ENCODE measurements at places on chromosomes 5 and 9.

DNA sequence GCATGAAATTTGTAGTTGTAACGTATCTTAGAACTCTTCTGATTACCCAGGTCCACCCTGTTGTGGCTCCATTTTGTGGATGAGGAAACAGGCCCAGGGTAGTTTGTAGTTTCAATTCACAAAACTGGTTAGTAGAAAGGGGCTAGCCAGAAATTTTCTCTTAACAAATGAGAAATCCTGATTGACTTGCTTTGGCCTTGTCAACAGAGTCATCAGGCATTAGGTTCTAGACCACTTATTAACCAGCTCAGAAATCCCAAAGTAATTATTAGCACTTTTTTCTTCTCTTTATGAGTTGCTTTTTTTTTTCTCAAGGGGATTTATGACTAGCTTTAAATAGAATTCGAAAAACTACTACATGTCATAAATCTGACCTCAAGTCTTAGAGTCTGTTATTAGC is 160.2 kb downstream of the SH3GL2 start:
- DNase-seq = no peak

DNA sequence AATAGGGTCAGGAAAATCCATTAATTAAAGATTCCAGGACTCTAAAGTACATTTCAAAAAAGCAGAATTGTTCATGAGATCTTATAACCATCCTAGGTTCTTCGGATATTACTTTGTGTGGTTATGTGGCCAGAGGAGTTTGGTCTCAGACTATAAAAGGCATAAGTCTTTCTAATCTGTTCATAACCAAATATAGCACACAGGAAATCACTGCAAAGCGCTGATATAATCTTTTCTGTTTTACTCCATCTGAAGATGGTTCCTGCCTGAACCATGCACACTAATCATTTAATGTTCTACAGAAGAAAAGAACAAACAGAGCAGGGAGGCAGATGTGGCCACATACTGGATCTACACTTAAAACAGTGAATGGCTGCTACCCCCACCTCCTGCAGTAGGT is 182.8 kb downstream of the SEMA5A start:
- no peak for DNase-seq

- DNase-seq = no peak
Observed at GRCh38 chr5:111256128-111256527, 31.9 kb downstream of the CAMK4 start.

DNA sequence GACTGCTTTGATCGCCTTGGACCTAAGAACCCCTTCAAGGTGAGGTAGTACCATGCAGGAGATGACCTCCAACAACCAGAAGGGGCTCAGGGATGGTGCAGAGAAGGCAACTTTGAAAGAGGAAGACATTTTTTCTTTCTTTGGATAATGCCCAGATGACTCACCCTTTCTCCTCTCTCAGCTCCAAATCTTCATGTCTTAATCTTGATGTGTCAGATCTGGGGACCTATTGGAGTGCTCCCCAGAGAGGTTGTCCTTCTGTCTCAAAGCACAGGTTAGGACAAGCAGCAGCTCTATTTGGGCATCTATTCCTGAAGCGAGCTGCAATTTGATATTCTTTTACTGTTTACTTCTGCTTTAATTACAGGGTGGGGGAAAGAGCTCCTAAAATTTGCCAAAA is 229.9 kb upstream of the MAP3K1 start:
- DNase-seq = no peak

- no peak for DNase-seq
Observed at GRCh38 chr5:10789726-10790125, 28.7 kb upstream of the DAP start.

DNA sequence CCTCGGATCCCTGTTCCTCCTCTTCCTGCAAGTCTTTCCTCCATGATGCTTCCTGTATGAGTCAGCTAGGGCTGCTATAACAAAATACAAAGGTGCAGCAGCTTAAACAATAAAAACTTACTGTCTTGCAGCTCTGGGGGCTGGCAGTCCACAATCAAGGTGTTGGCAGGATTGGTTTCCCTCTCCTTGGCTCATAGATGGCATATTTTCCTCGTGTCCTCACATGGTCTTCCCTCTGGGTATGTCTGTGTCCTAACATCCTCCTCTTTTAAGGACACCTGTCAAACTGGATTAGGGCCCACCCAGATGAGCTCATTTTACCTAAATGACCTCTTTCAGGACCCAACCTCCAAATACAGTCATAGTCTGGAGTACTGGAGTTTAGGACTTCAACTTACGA is 117.5 kb downstream of the MED10 start:
- no peak for DNase-seq

GRCh38 chr5:107504424-107504823 is 166.3 kb downstream of the EFNA5 start:
- no peak for DNase-seq

DNA sequence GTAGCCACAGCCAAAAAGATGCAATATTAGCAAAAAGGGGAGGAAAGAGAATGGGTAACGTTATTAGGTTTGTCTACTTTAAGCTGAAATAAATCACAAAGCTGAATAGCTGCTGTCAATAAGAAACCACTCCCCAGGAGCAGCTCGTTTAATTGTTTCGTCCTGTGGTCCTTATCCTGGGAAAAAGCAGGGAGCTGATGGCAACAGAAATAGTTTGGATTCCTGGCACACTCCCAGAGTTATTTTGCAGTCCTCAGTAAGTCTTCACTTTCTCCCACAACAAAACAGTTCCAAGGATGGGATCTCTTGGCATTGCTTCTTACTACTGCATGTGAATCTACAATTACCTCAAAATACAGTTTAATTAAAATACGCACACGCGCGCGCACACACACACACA is 28.8 kb downstream of the FRMD3 start:
- DNase-seq = no peak

GRCh38 chr5:153496835-153497234 is 6.4 kb downstream of the GRIA1 start:
- no peak for DNase-seq

DNA sequence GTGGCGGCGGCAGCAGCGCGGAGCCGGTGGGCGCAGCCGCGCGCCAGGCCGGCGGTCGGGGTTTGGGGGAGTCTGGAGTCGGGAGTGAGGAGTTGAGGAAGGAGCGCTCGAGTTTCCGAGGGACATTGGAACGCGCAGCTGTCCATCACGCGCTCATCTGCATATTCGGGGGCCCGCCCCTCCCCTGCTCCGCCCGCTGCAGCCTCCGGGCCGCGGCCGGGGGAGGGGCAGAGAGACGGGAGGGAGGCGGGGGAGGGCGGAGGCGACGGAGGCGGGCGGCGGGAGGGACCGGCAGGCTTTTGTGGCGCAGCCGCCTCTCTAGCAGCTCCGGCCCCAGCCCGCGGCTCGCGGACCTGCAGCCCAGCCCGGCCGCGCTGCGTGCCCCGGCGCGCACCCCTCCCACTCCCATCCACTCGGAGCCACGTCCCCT is at the start of gene IRX2:
Gene IRX2 (minus strand): TSS at position 86 of the 430 bp plus-strand sequence. CDS start 264 bp downstream, outside the sequence.
- no peak for DNase-seq

- DNase-seq = peak; percentile 51
Observed at GRCh38 chr9:114592356-114592755, 4.8 kb downstream of the ATP6V1G1 start.

GRCh38 chr9:131284856-131285255 is 4.7 kb upstream of the PLPP7 start:
- no peak for DNase-seq

DNA sequence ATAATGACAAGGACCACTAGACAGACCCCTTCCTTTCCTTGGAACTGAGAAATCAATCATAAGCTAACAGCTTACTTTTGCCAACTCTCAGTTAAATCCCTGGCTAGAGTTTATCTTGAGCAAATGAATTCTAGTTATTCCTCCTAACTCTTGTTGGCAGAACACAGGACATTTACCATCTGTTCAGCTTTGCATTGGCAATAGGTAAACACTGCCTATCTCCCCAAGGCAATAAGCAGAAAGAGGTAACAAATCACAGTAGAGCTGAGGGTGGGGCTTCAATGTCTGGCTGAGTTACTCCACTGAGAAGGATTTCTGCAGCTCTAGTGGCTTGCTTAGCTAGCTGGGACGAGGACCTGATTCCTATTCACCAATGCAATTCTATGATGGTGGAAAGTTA is 503.3 kb upstream of the GRIA1 start:
- DNase-seq = no peak

DNA sequence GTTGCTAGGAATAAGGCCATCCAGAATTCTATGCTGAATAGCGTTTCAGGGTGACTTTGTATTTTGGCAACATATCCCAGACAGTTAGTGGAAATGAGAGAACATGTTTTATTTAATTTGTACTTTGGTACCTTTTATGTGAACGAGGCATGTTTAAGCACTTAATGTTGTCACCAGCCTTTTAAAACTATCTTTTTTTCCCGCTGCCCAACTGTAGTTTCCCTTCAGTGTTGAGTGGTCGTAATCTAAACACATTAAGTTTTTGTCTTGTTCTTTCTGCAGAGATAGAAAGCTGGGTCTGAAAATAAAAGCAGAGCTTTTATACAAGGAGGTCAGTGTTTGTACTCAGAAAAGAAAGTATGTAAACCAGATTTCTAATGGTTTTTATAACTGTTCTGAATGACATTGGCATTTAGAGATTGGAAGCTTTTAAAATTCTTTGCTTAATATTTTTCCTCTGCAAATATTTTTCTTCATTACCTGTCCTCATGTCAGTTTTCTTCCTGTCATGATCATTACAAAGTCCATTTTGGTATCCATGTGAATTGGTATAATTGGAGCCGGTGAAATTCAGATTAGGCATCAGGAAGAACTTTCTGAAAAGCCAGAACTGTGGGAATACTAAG is 100.7 kb downstream of the ARHGEF28 start:
- DNase-seq = no peak

DNA sequence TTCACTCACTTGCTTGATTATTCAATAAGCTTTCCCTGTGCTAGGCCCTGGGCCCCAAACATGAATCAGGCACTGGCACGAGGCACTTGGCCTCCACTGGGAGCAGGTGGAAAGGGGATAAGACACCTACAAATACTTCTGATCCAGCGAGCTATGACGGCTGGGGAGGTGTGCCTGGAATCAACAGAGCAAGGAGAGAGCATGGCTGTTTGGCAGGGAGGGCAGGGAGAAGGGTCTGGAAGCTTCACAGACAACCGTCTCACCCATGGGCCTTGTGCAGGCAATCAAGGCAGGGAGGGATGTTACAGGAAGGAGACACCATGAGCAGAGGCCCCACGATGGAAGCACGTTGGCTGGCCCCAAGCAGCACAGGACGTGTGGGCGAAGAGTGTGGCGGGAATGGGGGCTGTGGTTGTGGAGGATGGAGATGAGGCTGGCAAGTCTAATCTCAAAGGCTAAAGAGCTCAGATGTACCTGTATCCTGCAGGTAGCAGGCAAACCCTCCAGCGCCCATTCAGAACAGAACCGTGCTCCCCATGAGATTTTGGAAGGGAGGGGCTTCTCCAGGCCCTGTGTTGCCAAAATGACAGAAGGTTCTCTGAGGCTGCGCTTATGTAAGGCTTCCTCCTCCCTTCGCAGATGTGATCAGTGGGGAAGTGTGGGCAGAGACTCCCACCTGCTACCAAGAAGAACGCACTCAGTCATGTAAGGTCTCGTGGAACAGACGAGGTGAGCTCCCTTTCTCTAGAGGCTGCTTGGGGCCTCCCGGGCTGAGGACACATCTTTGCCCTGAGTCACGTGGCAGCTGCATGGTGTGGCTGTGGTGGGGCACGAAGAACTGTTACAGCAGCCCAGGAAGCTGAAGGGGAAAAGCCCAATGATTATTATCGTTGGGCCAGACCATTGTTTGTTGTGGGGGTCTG is 189.7 kb downstream of the DAB2IP start:
- DNase-seq = no peak

GRCh38 chr5:74206579-74207550 is 433.7 kb downstream of the ENC1 start:
- no peak for DNase-seq

DNA sequence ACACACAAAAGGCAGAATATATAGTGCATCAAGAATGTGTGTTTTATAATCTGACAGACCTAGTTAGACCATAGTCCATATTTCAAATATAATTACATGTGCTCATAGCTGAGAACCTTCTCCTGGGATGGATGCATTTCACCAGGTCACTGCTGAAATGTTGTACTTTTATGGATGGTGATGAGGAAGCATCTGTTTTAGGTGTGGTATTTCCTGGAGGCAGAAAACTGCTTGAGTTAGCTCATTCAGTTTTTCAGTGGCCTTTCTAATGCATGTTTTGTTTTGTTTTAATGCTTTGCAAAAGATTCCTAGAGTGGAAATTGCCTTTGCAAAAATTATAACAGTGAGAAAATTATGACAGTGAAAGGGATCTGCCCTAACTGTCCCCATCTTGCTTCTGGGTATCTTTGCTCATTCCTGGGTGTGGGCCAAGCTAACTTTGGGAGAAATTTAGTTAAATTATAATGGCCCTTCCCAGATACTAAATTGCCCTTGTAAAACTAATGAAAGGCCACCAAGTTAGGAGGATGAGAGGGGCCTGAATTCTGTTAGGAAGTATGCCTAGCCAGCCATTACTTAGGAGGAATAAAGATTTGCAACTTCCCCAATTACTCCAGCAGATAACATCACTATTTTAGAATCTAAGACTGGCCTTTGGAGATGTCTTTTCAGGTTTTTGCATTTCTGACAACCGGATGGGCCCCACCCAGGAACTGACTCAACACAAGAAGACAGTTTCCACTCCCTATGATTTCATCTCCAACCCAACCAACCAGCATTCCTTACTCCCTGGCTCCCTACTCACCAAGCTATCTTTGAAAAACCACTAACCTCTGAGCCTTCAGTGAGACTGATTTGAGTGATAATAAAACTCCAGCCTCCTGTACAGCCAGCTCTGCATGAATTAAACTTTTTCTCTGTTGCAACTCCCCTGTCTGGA is 7.0 kb upstream of the IL12B start:
- no peak for DNase-seq

DNA sequence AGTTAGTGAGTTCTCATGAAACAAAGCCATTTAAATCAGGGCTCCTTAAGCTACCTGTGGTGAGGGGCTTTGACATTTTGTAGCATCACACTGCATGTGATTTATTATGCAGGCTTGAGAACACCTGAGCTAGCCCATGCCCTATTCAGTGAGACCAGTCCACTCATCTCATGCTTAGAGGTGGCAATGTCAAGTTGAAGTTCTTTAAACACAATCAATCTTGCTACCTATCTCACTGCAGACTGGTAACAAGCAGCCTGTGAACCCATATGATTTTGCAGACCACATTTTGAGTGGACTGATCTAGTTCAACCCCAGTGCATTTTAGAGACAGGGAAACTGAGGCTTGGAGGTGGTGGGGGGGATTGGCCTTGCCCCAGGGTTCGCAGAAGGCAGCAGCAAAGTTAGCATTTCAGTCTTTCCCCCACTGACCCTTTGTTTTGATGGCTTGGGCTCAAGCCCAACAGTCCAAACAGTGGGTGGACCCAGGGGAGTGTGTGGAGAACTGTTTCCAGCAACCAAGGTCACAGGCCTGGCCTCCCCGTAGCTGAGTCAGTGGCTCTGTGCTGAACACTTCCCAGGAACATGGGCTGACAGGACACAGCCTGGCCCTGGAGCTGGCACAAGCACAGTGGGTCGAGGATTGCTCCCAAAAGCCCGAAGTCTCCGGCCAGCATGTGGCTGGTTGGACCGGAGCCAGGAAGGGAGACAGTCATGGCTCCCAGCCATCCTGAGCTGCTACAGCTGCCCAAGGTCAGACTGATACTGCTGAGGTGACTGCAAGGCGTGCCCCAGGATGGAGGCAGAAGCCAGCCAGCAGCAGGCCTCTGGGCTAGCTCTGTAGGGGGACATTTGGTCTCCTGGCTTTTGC is 95.3 kb downstream of the RGS3 start:
- DNase-seq = no peak
